CD4-positive, alpha-beta T cell treated with Interleukin-1 beta for 1 hour (primary cell): ENCODE measurements at places on chromosomes 2 and 18.

GRCh38 chr18:21663578-21663977, 41.0 kb downstream of the ABHD3 start:
- DNase-seq: no peak

DNA sequence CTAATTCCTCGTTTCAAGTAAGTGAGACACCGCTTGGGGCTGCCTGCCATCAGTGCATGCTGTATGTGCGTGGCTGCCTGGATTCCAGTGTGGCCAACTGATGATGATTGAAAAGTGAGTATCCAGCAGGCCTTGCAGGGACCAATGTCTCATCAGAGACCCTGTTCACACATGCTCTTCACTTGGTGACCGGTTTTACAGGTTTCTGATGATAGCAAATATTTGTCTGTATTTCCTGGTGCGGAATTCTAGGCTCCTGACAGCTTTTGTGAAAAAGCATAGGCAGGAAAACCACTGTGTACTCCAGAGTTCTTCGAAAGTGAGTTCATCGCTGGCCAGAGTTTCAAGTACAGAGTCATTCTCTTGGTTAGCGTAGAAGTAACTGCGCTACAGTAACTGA, 13.8 kb upstream of the YWHAQ start:
- no peak for DNase-seq

DNA sequence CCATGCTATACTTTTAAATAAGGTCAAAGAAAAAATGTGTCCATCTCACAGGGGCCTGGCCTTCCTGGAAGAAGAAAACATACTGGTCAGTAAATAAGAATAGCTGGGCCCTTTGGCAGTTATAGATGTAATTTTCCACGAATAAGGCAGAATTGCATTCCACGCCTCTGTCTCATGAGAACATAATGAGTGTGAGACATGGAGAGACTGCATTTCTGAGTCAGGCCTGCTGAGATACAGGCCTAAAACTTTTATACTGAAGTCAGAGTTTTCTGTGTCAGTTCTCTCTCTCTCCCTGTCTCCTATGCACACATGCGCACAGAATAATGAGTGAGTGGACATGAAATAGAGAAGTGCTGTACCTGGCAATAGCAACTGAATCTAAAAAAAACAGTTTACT, 20.4 kb upstream of the IL1R1 start:
- DNase-seq: no peak

DNA sequence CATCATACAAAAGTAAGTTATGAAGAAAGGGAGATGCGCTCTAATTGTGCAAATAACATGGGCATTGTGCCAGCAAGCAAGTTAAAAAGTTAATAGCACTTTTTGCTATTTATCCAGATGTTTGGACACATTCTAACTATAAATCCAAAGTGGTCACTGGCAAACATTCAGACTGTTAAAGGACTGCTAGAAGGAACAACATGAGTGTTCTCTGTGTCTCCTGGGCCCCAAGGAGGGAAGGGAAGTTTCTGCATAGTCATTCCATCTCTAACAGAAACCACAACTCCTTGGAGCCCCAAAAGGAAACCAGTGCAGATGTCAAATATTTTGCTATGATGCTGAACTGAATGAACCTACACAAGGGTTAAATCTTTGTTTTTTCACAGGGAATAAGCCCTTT, 213.3 kb upstream of the HNRNPA3 start:
- DNase-seq: no peak

DNA sequence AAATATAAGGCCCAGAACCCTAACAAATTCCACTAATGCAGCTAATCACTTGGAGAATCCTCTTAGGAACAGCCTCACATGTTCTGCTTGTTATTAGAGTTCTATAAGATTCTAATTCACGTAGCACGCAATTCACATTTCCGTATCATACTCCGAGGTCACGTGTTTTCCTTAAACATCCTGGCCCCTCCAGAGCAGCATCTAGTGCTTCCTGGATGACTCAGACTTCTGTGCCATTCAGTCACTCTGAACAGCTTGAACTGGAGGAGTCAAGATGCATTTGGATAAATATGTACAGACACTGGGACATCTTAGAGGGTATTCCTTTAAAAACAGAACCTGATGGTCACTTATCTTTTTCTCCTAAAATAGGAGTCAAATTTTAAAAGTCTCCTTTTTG, 156.5 kb downstream of the MYO5B start:
- DNase-seq: peak; percentile 1

DNA sequence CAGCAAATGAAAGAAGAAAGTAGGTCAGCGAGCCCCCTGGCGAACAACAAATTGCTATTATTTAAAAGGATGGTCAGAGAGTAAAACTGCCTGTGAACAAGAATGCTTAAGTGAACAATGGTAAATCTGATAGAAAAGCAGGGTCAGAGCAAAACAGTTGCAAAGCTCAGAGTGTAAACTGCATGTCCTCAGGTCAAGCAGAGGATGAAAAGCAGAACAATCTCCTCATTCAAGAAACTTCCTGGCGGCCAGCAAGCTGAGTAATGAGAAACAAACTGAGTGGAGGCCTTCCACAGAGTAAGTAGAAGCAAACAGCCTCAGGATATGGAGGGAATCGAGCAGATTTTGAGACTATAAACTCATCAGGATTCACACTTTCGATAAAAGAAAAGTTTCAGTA, 117.9 kb downstream of the PPP1R1C start:
- DNase-seq: no peak

- DNase-seq: no peak
Observed at GRCh38 chr2:595831-596592, 81.2 kb downstream of the TMEM18 start.

DNA sequence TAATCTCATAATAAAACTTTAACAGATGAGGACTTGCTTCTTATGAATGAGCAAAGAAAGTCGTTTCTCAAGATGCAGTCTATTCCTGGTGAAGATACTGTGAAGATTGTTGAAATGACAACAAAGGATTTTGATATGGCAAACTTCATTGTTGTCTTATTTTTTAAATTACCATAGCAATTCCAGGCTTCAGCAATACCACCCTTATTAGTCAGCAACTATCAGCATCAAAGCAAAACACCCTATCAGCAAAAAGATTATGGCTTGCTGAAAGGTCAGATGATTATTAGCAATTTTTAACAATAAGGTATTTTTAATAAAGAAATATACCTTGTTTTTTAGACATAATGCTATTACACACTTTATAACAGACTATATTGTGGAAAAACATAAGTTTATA, 88.3 kb downstream of the COL5A2 start:
- no peak for DNase-seq

- no peak for DNase-seq
Observed at GRCh38 chr18:21815101-21815500, 74.5 kb downstream of the MIB1 start.

DNA sequence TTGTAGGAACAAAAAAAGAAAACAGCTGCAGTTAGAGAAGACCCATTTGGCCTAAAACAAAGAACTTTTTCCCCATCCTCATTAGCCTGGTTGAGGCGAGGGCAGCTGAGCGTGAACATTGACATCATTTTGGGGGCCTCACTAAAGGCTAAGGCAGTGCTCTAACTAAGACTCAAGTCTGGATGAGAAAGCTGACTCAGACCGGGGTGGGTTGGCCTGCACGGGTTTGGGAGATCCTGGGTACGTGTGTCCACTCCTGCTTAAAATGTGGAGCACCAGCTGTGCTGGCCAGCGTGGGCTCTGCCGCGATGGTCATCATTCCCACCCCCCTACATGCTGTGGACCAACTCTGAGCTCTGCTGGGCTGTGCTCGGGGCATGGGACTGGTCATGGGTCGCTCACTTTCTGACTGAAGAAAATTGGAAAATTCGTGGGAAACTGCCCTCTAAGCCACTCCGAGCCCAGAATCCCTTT, 86.0 kb upstream of the TMEM247 start:
- no peak for DNase-seq

DNA sequence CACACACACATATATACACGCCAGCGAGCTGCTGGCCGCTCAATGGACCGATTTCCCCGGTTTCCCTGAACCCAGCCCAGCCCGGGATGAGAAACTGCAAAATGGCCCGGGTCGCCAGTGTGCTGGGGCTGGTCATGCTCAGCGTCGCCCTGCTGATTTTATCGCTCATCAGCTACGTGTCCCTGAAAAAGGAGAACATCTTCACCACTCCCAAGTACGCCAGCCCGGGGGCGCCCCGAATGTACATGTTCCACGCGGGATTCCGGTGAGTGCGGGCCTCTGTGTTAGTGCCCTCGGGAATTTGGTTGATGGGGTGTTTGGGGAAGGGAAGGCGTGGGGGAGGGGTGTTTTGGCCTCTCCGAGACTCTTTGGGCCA, 392 bp downstream of the ST8SIA3 start:
- no peak for DNase-seq

GRCh38 chr2:30936977-30937376, 129.7 kb upstream of the CAPN13 start:
- no peak for DNase-seq

- no peak for DNase-seq
Observed at GRCh38 chr2:70716131-70716743, 51.8 kb downstream of the ADD2 start.

- DNase-seq: no peak
Observed at GRCh38 chr2:224379986-224380385, 21.9 kb downstream of the FAM124B start.

DNA sequence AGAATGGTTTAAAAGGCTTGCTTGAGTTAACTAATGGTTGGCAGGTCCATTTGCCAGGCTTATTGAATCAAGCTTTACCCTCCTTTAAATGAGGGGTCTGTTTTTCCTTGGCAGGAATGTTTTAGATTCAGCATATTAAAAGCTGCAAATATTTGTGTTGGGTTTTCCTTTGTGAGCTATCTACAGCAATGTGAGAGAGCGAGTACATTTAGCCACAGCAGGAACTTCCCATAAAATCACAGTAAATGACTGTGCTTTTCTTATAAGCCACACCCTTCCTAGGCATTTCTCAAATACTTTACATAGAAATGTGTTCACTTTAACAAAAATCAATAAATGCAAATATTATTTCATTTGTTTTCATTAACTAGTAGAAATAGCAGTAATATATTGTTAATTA, 23.9 kb downstream of the CALCRL start:
- no peak for DNase-seq

DNA sequence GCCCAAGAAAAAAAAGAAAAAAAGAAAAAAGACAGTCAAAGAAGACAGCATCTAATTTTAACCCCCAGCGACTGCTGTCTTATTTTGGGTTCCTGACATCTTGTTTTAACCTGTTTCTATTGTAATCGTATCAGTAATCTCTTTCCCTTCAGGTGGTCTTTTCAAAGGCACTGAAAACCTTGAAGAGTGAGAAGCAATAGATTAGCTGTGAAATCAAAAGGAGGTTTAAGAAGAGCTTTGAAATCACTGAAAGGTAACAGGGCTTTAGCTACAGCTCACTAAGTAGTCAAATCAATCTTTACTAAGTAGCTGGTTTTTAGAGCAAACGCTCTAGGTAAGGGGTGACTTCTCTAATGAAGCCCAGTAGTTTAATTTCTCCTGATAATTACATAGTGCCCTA, 5.4 kb upstream of the TANC1 start:
- DNase-seq: no peak

GRCh38 chr2:45874344-45874743, 222.9 kb downstream of the PRKCE start:
- no peak for DNase-seq

DNA sequence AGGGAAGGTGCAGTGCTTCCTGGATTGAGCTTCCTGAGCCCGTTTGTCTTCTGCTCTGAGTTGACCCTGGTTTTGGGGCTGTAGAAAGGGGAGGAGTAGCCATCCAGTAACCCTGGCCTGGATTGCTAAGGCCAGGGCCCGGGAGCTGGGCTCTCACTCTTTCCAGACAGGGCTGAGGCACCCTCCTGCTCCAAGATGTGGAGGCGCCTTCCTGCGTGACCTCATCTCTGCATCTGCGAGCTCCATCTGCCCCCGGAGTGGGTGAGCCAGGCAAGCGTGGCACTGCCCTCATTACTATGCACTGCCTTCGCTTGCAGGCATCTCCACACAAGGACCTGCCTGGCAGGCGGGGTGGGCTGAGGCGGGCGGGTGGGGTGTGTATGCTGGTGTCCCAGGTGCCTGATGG, 58.0 kb downstream of the RAB31 start:
- no peak for DNase-seq

GRCh38 chr2:207480521-207481040, 49.2 kb upstream of the CREB1 start:
- DNase-seq: no peak

DNA sequence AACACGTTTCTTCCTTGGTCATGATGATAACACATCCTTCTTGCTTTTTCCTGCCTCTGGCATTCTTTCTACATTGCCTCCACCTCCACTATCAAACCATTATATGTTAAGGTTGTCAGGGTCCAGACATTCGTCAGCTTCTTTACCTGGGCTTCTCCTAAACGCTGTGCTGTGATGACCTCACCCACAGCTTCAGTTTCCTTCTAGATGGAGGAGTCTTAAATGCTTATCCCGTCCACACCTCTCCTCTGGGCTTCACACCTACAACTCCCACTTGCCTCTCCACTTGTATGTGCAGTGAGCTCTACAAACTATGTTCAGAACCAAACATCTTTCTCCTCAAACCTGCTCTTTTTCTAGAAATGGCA, 666 bp upstream of the STAT1 start:
- DNase-seq: no peak

GRCh38 chr2:195406886-195407603, 250.0 kb upstream of the SLC39A10 start:
- DNase-seq: no peak

- DNase-seq: peak; percentile 24
Observed at GRCh38 chr2:218010140-218010983, 7.6 kb upstream of the TNS1 start.

DNA sequence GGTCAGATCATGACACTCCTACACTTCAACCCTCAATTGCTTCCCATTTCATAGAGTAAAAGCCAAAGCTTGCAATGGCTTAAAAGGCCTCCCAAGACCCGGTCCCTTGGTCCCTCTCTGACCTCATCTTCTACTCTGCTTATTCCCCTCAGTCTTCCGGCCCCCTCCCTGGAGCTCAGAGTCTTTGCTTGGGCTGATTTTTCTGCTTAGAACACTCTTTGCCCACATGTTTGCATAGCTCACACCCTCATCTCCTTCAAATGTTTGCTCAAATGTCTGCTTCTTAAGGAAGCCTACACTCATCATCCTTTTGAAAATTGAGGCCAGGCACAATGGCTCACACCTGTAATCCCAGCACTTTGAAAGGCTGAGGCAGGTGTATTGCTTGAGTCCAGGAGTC, 65.6 kb upstream of the CAPN13 start:
- no peak for DNase-seq

DNA sequence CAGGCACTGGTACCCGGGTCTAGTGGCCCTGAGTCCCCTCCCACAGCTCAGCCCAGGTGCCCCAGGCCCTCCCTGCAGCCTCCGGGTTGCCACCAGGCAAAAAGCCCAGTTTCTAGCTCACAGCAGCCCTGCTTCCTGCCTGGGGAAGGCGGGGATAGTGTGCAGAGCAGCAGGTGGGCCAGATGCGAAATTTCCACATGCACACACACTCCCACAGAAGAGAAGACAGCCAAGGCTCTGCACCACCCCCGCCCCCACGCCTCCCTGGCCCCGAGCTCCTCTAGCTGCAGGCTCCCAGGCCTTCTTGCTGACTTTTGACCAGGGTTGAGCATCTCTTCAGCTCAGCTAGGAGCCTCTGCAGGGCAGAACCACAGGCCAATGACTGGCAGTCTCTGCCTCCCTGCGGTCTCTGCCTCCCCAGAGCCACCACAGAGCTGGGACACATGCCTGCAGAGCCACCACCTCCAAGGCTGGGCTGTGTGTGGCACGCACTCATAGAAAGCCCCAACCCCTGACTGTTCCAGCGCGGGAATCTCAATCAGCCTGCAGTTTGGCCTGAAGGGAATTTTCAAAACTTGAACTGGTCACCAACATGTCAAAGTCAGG, 7.2 kb downstream of the SLC66A2 start:
- DNase-seq: no peak
